ENCODE measurements at places on chromosomes 2 and 18. TPM values are rescaled to one million over a fixed set of nuclear protein-coding genes. Genes with fewer than 3 reads are reported as not detected.
A peak's percentile ranks its signal among the peaks of the same experiment; 100 is the strongest.

DNA sequence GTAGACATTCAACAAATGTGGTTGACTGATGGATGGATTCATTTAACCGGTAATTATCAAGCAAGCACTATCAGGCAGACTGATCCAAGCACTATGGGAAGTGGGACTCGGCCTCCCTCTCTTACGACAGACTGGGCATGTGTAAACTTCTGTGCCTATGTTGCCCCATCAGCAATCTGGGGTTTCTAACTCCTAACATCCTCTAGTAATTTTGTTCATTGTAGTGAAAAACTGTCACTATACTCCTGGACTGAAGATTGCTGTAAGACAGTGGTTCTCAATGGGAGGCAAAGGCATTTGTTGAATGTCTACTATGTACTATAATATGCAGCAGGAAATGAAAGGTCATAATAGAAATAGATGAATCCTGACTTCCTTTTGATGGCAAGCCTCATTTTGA is 51.2 kb upstream of the CREB1 start:
- H3K27me3 ChIP-seq = no peaks in the 10 kb centered on the region
- H3K4me1 ChIP-seq = peaks cover 26% of the 10 kb centered on the region
- no peak overlapping the region for H3K27ac ChIP-seq
- H3K36me3 ChIP-seq = no peaks in the 10 kb centered on the region

GRCh38 chr2:66968946-66969345 is 428.2 kb upstream of the ETAA1 start:
- H3K4me3 ChIP-seq = no peak overlapping the region
- no peak for DNase-seq
- H3K36me3 ChIP-seq = no peaks in the 10 kb centered on the region
- no peaks in the 10 kb centered on the region for H3K27me3 ChIP-seq
- no peaks in the 10 kb centered on the region for H3K4me1 ChIP-seq

Gene MRPL33
- total RNA-seq = 118 TPM

GRCh38 chr2:106334802-106335201 is 133.4 kb downstream of the RGPD3 start:
- no peaks in the 10 kb centered on the region for H3K4me1 ChIP-seq
- DNase-seq = no peak
- no peaks in the 10 kb centered on the region for H3K36me3 ChIP-seq
- H3K27ac ChIP-seq = no peak overlapping the region

GRCh38 chr2:102081243-102081522 is 61.4 kb upstream of the IL1R1 start:
- H3K4me3 ChIP-seq = no peak overlapping the region
- no peaks in the 10 kb centered on the region for H3K36me3 ChIP-seq
- no peak for DNase-seq
- H3K27me3 ChIP-seq = no peaks in the 10 kb centered on the region
- no peak overlapping the region for H3K27ac ChIP-seq
- H3K4me1 ChIP-seq = peaks cover 6% of the 10 kb centered on the region

Gene GMCL1
- total RNA-seq = 13.5 TPM

GRCh38 chr18:74869904-74870863 is 272.5 kb downstream of the ZNF407 start:
- no peaks in the 10 kb centered on the region for H3K4me1 ChIP-seq
- H3K27me3 ChIP-seq = no peaks in the 10 kb centered on the region
- no peak overlapping the region for H3K4me3 ChIP-seq
- DNase-seq = no peak
- H3K36me3 ChIP-seq = no peaks in the 10 kb centered on the region
- H3K27ac ChIP-seq = no peak overlapping the region

DNA sequence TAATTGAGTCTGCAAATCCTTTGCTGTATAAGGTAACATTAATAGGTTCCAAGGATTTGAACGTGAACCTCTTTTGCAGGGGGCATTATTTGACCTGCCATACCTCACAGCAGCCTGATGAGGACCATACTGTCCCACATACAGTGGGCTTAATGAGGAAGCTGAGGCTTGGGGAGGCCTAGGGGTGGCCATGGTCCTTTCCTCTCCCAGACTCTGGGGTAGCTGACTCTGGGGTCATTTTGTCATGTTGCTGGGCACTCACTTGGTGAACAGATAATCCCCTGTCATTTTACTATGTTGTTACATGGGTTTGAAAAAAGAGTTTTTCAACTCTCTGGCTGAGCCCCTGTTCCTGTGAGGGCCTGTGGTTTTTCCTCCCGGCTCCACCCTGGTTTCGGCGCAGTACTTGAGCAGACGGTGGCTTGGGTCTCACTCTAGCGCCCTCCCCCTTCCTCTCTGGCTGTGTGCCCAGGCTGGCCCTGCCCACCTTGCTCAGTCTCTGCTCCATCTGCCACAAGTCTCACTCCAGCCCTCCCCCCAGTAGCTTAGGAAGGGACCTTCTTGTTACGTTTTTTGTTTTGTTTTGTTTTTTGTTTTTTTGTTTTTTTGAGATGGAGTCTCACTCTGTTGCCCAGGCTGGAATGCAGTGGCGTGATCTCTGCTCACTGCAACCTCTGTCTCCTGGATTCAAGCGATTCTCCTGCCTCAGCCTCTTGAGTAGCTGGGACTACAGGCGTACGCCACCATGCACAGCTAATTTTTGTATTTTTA is 21.0 kb downstream of the INPP4A start:
- H3K27ac ChIP-seq = no peak overlapping the region
- peak overlapping the region; percentile 5 for H3K4me3 ChIP-seq
- no peak for DNase-seq

DNA sequence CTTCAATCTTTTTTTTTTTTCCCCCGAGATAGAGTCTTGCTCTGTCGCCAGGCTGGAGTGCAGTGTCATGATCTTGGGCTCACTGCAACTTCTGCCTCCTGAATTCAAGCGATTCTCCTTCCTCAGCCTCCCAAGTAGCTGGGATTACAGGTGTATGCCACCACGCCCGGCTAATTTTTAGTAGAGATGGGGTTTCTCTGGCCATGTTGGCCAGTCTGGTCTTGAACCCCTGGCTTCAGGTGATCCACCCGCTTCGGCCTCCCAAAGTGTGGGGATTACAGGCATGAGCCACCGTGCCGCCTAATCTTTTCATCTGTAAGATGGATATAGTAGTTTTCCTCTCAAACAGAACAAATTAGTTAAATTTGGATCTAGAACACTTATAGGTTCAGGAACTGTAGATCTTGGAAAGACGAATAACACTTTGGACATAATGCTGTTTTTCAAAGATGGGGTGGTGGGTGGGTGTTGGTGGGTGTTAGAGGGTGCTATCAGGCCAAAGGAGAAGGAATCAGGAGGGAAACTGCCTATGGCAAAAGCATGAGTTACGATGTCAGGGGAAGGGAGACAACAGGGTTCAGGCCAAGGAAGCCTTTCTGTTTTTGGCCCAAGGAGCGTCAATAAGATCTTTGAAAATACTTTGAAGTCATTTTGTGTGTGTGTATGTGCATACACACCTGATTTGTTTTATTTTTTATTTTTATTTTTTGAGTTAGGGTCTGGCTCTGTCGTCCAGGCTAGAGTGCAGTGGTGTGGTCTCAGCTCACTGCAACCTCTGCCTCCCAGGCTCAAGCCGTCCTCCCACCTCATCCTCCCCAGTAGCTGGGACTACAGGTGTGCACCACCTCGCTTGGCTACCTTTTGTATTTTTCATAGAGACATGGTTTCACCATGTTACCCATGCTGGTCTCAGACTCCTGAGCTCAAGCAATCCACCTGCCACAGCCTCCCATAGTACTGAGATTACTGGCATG is 6.8 kb downstream of the RPL37A start:
- H3K27ac ChIP-seq = no peak overlapping the region
- H3K36me3 ChIP-seq = peaks cover 29% of the 10 kb centered on the region
- H3K4me3 ChIP-seq = no peak overlapping the region
- peaks cover 3% of the 10 kb centered on the region for H3K4me1 ChIP-seq

Data from thoracic aorta (tissue), 2 donors.